ENCODE measurements at places on chromosomes 5 and 9. TPM values are rescaled to one million over a fixed set of nuclear protein-coding genes. Genes with fewer than 3 reads are reported as not detected.

The OTULIN gene
- total RNA-seq: 77.0 TPM

The BTNL3 gene
- not detected for total RNA-seq

DNA sequence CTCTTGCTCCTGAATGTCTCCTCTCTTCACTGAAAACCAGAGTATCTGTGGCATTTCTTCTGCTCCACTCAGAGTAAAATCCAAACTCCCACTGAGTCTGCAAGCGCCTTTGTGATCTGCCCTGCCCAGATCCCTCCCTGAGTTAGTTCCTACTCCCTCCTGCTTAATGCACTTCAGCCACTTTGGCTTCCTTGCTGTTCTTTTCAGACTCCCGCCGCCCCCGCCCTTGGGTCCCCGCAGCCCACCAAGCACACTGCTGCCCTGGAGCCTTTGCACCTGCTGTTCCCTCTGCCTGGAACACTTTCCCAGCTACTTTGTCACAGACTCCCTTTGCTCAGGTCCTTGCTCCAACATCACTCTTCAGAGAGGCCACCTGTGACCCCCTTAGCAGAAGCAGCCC is 127.2 kb upstream of the SLC25A48 start:
- DNase-seq: no peak

DNA sequence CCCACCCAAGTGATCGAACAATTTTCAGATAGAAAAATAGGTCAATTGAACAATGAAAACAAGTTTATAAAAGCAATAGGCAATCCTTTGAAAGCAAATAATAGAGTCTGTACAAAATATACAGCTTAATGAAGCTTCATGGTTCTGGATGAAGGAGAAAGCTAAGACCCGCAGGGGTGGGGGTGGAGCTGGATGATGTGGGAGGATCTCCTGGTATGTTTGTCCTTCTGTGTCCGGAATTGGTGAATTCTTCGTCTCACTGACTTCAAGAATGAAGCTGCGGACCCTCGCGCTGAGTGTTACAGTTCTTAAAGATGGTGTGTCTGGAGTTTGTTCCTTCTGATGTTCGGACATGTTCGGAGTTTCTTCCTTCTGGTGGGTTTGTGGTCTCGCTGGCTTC is 149.9 kb downstream of the NXNL2 start:
- no peak for DNase-seq

DNA sequence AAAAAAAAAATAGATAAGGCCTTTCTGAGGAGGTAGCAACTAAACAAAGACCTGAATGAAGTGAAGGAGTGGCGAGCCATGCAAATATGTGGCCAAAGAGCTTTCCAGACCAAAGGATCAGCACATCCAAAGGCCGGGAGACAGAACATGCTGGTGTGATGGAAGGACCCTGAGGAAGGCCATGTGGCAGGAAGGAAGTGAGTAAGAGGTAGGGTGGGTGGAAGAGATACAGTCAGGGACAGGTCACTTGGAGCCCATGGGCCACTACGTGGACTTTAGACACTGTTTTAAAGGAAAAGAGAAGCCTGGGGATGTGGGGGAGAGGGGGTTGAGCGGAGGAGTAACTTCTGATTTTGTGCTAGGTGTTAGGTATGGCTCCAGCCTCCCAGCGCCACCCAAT is 31.3 kb downstream of the SPRY4 start:
- DNase-seq: no peak
